ENCODE measurements at places on chromosomes 1 and 21.

DNA sequence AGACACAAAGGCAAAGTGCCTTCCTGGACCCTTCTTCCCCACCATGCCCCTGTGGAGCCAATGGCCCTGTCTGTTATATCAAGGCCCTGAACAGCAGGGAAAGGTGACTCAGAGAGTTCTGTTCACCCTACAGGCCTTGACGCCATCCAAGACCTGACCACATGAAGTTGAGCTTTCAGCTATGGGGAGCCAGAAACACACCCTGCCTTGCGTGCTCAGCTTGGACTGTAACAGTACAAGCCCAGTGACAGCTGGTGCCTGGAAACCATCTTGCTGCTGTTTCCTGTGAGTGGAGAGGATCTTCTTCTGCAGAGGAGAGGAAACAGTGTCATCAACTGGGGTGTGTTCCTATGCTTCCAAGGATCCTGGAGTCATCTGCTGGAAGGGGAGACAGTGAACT, 165.0 kb upstream of the IRF2BP2 start:
- DNase-seq: no peak

GRCh38 chr1:225980005-225980836, 18.9 kb downstream of the SDE2 start:
- DNase-seq: no peak

- DNase-seq: no peak
Measured at GRCh38 chr21:37530901-37531351, 164.4 kb downstream of the DYRK1A start.

DNA sequence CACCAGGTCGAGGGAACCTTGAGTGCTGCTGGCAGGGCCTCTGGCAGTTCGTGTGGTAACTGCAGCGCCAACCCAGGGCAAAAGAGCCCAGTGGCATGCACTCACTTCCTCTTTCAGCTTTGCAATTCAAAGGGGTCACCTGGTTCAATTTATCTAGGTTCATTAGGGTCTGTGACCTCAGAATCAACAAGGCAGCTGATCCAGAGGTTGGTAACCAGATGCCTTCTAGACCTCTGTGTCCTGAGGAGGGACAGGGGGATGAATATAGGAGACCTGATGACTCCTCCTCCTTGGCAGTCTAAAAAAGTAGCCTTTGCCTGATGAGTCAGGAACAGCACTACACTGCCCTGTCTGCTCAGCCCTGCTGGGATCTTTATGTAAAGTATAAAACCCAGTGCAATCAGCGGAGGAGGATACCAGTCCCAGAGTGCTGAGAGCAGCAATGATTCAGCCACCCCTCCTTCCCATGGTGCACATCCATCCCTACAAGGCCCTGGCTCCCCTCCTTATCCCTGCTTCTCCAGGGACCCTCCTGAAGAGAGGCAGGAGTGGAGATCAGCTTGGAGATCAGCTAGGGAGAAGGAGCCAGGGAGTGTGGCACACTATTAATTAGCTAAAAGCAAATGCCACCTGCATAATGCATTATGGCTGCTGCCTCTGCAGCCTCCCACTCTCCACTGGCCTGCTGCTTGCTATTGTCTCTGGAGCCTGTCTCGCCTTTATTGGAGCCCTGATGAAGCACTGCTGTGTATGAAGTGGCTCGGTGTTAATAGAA, 11.2 kb upstream of the FMOD start:
- no peak for DNase-seq
